HepG2 (cell line): ENCODE measurements at places on chromosomes 11 and 22. TPM values are rescaled to one million over a fixed set of nuclear protein-coding genes. Genes with fewer than 3 reads are reported as not detected.

Gene TSPAN32
- 0.09 TPM in 1 of 2 replicates, not detected in the other for total RNA-seq

- no peak for DNase-seq
Observed at GRCh38 chr11:106262852-106263251, 185.4 kb downstream of the AASDHPPT start.

DNA sequence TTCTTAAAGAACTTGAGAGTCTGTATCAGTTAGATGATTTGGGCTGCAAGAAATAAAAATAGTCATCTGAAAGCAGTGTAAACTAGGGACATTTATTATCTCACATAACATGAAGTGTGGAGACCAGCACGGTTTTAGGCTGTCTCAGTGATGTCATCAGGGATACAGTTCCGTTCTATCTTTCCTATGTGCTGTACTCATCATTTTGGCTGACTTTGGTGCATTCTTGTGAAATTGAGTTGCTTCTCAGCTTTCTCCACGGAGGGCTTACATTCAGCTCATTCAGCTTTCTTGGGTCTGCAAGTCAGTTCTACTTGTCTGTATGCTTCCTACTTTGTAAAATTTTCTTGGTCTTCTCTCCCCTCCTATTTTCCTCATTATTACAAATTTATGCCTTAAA is 51.8 kb upstream of the LIN7C start:
- no peak for DNase-seq

DNA sequence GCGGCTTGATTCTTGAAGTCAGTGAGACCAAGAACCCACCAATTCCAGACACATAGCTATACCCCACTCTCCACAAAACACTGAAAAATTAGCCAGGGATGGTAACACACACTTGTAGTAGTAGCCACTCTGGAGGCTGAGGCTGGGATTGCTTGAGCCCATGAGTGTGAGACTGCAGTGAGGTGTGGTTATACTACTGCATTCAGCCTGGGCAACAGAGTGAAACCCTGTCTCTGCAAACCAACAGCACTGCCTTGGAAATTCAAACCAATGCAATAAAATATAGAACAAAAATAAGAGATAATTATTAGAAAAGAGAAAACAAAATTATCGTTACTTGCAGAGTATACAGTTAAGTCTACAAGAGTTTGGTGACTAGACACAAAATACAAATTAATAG is 20.2 kb upstream of the PRDM10 start:
- DNase-seq: no peak

DNA sequence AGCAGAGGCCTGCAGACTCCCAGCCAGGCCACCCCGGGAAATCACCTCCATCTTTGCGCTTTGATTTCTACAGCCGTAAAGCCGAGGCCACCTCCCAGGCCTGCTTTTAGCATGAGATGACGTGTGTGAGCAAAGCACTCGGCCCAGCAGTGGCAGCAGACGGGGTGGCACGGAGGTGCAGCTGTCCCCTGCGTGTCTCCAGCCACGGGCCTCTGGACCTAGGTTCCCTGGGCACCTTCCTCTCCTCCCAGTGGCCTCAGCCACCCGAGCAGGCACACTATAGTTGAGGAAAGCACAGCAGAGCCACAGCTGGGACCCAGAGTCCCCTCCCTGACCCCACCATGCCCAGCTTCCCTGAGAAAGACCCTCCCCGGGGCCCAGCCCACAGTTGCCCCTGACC is 15.9 kb downstream of the GNAZ start:
- DNase-seq: no peak

Gene RPL3
- total RNA-seq: 1,051 and 1,499 TPM in 2 replicates

Gene OR52B4
- not detected in 2 replicates for total RNA-seq

Gene SERPIND1
- 55.6 and 111 TPM in 2 replicates for total RNA-seq

DNA sequence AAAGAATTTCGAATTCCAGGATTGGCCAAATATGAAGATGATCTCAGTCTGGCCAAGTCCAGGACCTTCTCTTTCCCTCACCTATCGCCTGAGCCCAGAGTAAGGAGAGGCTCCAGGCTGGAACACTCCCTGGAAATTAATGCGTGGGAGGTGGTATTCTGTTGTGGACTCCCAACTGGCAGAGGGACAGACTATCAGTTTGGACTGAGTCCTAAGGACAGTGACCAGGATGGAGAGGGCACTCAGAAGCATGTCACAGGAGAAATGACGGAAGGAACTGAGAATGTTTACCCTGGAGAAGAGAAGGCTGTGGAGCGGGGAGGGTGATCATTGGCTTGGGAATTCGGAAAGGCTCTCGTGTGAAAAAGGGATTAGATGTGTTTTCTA is 84.4 kb downstream of the RPL27A start:
- no peak for DNase-seq

Gene EHD1
- total RNA-seq: 22.0 and 26.6 TPM in 2 replicates
